ENCODE measurements at places on chromosomes 6 and 20.
A peak's percentile ranks its signal among the peaks of the same experiment; 100 is the strongest.

- no peak for DNase-seq
Observed at GRCh38 chr6:43715056-43715788, 27.6 kb upstream of the MRPS18A start.

DNA sequence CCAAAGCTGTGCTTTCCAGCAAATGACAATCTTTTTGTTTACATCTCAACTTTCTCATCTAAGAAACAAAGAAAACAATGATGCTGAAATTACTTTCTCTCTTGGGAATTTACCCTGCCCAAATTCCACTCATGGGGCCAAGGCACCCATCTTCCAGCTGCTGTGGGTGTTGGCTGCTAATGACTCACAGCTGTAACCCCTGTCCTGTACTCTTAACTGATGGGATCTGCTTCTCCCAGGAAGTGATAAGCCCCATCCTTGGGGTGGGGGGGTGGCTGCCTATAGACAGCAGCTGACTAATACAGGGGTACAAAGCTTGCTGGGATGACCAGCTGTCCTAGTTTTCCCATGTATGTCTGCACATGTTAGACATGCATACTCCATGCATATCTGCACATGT is 938.6 kb downstream of the C6orf118 start:
- DNase-seq, result peak; percentile 21

DNA sequence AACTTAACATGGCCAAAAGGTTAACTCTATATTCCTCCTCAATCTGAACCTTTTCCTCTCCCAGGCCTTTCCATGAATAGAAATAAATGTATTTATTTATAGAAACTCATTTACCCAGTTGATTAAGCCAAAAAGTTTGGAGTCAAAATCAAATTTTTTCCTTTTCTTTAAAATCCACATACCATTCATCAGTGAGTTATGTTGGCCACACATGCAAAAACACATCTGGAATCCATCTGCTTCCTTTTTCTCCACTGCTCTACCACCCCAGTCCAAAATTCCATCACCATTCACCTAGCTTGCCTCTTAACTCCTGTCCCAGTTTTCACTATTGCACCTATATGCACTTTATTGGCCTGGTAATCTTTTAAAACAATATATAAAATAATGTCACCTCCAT is 62.4 kb upstream of the TMEM200A start:
- DNase-seq, result peak; percentile 70

DNA sequence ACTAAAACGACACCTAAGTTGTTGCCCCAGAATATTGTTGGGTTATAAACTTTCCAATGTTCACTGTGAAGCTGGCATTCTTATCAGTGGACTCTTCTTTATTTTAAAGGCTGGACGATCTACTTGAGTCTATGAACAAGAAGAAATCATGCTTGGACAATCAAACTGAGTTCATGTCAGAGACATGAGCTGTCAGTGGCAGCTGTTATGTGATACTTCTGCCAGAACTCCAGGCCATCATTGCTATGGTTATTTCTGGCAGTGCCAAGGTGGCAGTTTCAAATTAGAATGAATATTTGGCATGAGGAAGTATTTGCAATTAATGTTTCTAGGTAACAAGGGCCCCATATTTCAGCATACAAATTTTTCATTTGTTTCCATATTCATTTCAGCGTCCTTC is 417.3 kb downstream of the LMBRD1 start:
- no peak for DNase-seq

GRCh38 chr6:160226118-160226591 is 32.5 kb downstream of the SLC22A2 start:
- peak; percentile 76 for DNase-seq

DNA sequence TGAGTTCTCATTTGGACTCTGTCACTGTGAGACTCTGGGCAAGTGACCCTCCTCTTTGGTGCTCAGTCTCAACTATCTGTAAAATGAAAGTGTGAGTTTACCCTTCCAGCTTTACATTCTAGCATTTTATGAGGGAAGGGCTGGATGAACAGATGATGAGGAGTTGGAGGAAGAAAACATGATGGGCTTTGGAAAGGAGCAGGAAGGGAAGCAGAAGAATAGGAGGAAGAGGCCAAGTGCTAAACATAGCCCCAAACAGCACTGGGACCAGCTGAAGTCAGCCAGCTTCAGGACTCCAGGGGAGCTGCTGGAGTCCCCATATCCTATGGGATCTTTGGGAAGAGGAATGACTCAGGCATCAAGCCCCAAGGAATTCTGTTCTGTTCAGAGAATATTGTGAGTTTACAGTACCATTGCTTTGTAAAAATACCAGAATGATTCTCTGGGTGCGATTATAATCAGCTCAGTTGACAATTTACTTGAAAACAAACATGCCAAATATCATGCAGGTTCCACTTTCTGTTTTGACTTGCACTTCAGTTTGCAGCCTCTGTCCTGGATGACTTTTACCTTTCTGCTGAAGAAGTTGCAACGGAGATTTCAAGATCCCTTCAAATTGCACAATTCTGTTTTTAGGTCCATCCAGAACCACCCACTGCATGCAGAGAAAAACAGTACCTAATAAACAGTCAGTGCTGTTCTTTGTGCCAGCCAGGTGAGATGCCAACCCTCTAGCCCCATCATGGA is 3.2 kb downstream of the CD40 start:
- DNase-seq, result peak; percentile 35

DNA sequence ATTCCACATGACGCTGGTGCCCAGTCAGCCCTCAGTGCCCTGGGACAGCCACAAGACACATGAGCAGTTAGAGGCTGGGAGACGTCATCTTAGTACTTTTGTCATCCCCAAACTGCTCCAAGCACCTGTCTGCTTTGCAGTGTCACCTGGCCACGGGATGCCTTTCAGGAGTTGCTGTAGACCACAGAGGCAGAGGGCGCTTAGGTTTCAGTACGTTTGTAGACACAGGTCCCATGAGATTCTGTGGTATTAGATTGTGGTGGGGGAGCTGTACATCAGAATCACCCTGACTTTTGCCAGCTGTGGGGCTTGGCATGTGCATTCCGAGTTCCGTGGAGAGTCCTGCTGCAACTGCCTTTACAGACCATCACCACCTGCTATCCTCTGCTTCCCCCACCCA is 16.7 kb downstream of the MAVS start:
- no peak for DNase-seq

DNA sequence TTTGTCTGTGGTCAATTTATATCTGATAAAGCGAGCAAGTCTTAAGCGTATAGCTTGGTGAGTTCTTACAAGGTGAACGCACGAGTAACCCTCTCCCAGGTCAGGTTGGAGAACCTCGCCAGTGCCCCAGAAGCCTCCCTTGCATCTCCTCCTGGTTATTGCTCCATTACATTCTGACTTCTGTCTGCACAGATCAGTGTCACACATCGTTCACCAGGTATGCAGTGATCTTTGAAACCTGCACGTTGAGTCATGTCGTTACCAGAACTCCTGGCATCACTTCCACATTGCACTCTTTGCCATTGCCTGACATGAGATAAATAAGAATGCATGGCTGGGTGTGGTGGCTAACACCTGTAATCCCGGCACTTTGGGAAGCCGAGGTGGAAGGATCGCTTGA is 44.2 kb downstream of the AKAP12 start:
- no peak for DNase-seq

DNA sequence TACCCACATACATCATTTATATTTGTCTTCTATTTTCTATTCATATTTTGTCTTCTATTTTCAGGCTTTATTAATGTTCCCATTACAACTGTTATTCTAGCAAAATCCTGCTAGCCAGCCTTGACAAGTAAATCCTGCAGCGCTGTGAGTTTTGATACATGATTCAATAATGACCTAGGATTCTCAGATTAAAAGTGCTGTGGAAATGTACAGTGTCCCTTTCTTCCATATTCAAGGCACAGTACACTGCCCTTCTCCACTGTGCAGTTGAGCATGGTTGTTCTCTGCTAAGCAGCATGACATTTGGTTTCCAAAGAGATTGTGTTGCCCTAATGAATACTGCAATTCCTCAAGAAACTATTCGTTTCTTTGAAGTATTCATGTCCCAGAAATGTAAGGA is 5.8 kb upstream of the HEY2 start:
- no peak for DNase-seq

- no peak for DNase-seq
Observed at GRCh38 chr6:152225241-152225934, 411.8 kb downstream of the SYNE1 start.

DNA sequence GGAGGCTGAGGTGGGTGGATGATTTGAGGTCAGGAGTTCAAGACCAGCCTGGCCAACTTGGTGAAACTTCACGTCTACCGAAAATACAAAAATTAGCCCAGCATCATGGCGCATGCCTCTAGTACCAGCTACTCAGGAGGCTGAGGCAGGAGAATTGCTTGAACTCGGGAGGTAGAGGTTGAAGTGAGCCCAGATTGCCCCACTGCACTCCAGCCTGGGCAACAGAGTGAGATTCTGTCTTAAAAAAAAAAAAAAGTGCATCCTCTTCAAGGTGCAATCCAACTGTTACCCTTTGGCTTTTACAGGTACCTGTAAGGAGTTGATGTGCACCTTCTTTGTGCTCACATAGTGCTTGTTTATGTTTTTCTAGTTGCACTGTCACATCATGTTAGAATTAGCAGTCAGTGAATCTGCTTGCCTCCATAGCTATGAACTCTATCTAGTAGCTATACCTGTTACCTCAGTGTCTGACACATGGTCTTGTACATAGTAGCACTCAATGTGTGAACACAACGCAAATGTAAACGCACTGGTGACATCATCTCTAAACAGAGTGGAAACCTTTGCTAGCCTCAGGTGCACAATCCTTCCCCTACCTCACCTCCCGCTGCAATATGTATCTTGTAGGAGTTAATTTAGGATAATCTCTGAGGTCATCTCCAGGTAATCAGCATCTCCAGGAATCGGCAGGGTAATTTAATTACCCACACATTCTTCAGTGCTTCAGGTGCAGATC is 9.7 kb downstream of the MSH5 start:
- no peak for DNase-seq
